MCF 10A (cell line): ENCODE measurements at places on chromosomes 1 and 21.

DNA sequence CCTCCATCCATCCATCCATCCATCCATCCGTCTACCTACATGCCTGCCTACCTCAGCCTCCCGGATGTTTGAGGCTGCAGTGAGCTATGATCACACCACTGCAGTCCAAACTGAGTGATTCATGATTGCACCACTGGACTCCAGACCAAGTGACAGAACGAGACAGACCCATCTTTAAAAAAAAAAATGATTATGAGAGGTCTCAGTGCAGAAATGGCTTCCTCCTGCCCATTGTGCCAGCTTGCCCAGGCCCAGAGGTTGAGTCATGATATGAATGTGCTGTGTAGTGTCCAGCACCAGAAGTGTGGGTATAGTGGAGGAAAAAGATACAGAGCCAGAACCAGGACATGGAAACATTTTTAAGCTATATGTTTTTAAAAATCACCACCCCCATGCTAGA lies 149.9 kb downstream of the KIF26B start:
- no peaks in the 10 kb centered on the region for H3K36me3 ChIP-seq
- no peak overlapping the region for H3K4me3 ChIP-seq
- no peak overlapping the region for H3K27ac ChIP-seq
- DNase-seq, result peak; percentile 34

- DNase-seq, result no peak
- no peak overlapping the region for H3K4me3 ChIP-seq
- no peaks in the 10 kb centered on the region for H3K36me3 ChIP-seq
- H3K4me1 ChIP-seq, result peaks cover 13% of the 10 kb centered on the region
- no peaks in the 10 kb centered on the region for H3K27me3 ChIP-seq
Measured at GRCh38 chr1:201682964-201683363, 144.0 kb downstream of the NAV1 start.

DNA sequence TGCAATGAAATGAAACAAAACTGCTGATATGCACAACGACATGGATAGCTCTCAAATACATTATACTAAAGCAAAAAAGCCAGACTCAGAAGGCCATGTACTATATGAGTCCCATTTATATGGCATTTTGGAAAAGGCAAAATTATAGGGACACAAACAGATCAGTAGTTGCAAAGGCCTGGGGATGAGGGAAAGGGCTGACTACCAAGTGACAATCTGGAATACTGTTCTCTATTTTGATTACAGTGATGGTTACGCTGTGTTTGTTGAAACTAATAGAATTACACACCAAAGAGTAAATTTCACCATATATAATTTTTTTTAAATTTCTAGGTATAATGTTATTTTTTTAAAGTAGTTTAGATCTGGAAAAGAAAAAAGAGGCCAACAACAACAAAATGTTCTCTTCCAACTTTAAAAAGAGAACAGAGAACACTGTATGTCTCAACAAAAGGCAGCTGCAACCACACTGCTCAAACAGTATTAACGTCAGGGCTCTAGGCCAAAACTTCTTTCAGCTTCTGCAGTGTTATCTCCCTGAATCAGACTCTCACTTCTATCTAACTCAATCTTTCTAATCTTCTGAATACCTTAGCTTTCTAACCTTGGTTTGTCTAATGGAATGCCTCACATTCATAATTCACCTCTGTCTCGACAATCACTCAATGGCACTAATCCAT lies 75.8 kb downstream of the FOXJ3 start:
- peak overlapping the region; percentile 6 for H3K27ac ChIP-seq
- DNase-seq, result no peak
- H3K4me3 ChIP-seq, result no peak overlapping the region
- H3K36me3 ChIP-seq, result peaks cover 17% of the 10 kb centered on the region

GRCh38 chr1:20099533-20099932 lies 19.8 kb downstream of the PLA2G2D start:
- H3K27ac ChIP-seq, result no peak overlapping the region
- H3K4me3 ChIP-seq, result no peak overlapping the region
- H3K36me3 ChIP-seq, result no peaks in the 10 kb centered on the region
- peaks cover 12% of the 10 kb centered on the region for H3K4me1 ChIP-seq

GRCh38 chr1:165452336-165453130 lies 7.6 kb upstream of the RXRG start:
- DNase-seq, result no peak
- no peak overlapping the region for H3K27ac ChIP-seq
- no peaks in the 10 kb centered on the region for H3K4me1 ChIP-seq
- no peak overlapping the region for H3K4me3 ChIP-seq
- no peaks in the 10 kb centered on the region for H3K36me3 ChIP-seq

- no peak overlapping the region for H3K4me3 ChIP-seq
- peaks cover 7% of the 10 kb centered on the region for H3K4me1 ChIP-seq
- no peaks in the 10 kb centered on the region for H3K27me3 ChIP-seq
- H3K27ac ChIP-seq, result no peak overlapping the region
Measured at GRCh38 chr21:29704719-29705118, 235.1 kb downstream of the GRIK1 start.

DNA sequence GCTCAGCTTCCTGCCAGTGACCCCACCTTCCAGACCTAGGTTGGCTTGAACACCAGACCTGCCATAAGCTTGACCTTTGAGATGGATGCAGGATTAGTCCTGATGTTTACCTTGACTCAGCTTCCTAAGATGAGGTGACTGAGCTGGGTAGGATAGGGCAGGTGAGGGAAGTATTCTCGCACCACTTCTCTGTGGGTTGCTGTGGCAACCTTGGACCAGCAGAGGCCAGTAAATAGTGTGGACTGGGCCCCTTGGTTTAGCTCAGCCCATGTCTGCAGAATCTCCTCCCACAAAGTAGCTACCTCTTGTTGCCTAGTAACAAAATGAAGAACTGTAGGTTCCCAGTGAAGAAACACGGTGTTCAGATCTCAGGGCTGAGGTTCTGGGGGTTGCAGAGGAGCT lies 8.4 kb downstream of the RPS6KA1 start:
- peaks cover 34% of the 10 kb centered on the region for H3K36me3 ChIP-seq
- H3K27ac ChIP-seq, result no peak overlapping the region

GRCh38 chr1:204228896-204229295 lies 15.1 kb upstream of the GOLT1A start:
- peaks cover 18% of the 10 kb centered on the region for H3K4me1 ChIP-seq
- no peaks in the 10 kb centered on the region for H3K27me3 ChIP-seq

DNA sequence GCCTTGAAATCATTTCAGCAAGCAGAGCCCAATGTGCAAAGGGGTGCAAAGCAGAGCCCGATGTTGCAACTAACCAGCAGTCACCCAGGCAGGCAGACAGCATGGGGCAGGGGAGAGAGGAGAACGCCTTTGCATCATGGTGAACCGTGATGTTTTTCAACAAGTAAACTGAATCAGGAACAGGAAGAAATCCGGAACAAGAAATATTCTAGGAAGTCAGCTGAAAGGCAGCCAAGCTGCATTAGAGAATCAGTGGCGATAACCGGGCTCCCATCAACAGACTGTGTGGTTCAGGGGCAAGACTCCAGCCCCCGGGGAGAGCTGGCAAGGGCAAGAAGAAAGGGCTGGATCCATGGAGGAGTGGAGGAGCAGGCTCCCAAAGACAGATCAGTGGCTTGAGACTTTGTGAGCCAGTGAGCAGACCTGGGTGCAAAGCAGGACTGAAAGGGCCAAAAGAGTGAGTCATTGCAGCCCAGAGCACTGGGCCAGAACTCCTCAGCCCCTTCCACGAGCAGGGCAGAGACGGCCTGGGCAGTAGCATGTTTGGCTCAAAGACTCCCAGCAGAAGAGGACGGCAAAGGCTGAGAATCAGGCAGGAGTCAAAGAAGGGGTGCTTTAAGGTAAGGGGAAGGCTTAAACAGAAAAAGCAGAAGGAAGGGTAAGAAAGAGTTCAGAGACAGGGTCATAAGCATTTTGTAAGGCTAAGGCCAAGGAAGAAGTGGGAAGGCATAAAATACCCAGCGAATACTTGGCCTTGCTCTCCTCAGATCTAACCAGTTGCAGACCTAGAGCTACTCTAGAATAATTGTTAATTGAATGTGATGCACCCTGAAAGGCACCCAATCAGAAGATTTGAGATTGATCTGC lies 155.0 kb downstream of the SETD4 start:
- DNase-seq, result peak; percentile 16
- peak overlapping the region; percentile 2 for H3K27ac ChIP-seq
- peaks cover 11% of the 10 kb centered on the region for H3K4me1 ChIP-seq
- H3K36me3 ChIP-seq, result no peaks in the 10 kb centered on the region

DNA sequence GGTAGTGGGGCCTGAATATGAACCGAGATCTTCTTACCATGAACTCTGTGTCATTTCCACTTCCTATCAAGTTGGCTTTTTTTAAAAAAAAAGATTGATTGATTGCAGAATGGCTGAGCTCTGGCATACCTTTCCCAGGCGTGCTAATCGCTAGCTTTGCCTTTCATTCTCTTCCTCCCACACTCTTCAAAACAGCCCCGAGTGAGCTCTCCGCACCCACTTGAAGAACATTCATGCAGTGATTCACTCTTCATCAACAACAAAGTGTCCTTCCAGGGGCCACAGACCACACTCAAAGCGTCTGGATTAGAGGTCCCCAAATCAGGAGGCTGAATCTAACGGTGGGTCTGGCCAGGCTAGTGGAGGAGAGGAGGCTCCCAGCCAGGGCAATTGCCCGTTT lies 96.3 kb upstream of the GALNT2 start:
- H3K27me3 ChIP-seq, result peaks cover 29% of the 10 kb centered on the region
- no peaks in the 10 kb centered on the region for H3K36me3 ChIP-seq
- no peak overlapping the region for H3K4me3 ChIP-seq
- no peaks in the 10 kb centered on the region for H3K4me1 ChIP-seq
- no peak for DNase-seq

- no peak overlapping the region for H3K4me3 ChIP-seq
- H3K36me3 ChIP-seq, result no peaks in the 10 kb centered on the region
- no peaks in the 10 kb centered on the region for H3K4me1 ChIP-seq
Measured at GRCh38 chr1:117851687-117852086, 77.7 kb downstream of the GDAP2 start.

GRCh38 chr1:206769304-206769731 lies 1.3 kb upstream of the IL19 start:
- H3K27ac ChIP-seq, result no peak overlapping the region
- DNase-seq, result no peak
- H3K4me1 ChIP-seq, result no peaks in the 10 kb centered on the region
- no peak overlapping the region for H3K4me3 ChIP-seq
- H3K36me3 ChIP-seq, result no peaks in the 10 kb centered on the region
- peaks cover 42% of the 10 kb centered on the region for H3K27me3 ChIP-seq

GRCh38 chr1:83999316-83999819 lies 436 bp upstream of the TTLL7 start:
- DNase-seq, result peak; percentile 76
- H3K36me3 ChIP-seq, result no peaks in the 10 kb centered on the region
- no peaks in the 10 kb centered on the region for H3K27me3 ChIP-seq
- peak overlapping the region; percentile 79 for H3K4me3 ChIP-seq

GRCh38 chr1:219294251-219294650 lies 120.6 kb downstream of the LYPLAL1 start:
- no peaks in the 10 kb centered on the region for H3K36me3 ChIP-seq
- H3K4me3 ChIP-seq, result no peak overlapping the region
- no peak for DNase-seq
- peaks cover 92% of the 10 kb centered on the region for H3K27me3 ChIP-seq
- no peaks in the 10 kb centered on the region for H3K4me1 ChIP-seq
- no peak overlapping the region for H3K27ac ChIP-seq

DNA sequence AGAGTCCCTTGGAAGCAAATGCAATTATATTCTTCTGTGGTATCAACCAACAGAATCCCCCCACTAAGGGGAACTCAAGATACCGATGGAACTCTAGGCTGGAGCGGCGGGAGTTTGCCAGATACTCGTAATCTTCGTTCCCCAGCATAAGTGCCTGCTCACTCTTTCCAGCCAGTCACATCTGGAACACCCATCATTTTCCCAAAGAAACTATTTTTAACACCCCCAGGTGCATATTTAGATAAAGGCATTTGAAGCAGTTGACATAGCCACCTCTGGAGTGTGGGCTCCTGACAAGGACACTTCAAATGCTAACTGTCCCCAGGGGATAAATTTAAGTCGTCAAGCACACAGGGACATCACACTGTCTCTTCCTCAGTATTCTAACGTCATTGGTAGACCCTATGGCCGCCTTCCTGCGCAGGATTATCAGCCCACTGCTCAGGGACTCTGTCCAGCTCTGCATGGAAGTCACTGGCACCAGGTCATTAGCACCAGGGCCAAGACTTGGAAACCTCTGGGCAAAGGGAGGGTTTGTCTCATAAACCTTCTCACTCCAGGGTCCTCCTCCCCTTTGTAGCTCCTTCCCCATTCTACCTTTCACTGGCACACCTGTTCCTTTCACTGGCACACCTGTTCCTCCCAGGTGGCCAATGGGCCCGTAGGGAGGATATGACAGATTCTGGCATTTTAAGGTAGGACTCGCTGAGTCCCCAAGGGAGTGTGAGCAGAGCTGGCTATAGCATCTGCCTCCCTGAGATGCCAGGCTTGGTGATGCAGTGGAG lies 48.8 kb downstream of the H3-3A start:
- no peak overlapping the region for H3K27ac ChIP-seq
- H3K4me1 ChIP-seq, result peaks cover 18% of the 10 kb centered on the region
- H3K4me3 ChIP-seq, result peak overlapping the region; percentile 83
- H3K27me3 ChIP-seq, result no peaks in the 10 kb centered on the region

DNA sequence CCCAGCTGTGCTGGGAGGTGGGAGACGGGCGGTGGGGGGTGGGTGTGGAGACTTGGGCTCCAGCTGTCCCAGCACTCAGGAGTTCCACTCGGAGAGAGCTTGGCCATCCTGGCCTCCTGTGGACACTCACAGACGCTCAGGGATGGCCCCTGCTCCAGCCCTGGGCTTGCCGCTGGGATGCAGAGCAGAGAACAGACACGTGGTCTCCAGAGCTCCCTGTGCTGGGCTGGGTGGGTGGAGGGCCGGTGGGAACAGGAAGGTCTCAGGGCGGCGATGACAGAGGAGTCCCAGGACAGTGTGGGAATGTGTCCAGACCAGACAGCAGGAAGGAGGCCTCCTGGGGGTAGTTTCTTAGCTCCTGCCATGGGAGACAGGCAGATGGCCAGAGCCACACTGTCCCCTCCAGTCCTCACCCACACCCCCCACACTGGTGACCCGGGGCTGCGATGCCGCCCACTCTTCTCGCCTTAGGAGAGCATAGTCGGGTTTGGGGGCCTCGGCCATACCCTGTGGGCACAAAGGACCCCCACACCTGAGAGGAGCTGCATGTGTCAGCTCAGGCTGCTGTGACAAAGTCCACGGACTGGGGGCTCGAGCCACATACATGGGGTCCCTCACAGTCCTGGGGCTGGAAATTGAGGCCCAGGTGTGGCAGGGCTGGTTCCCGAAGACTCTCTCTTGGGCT lies 2.0 kb downstream of the KRTAP10-9 start:
- peaks cover 8% of the 10 kb centered on the region for H3K27me3 ChIP-seq
- H3K27ac ChIP-seq, result no peak overlapping the region
- H3K36me3 ChIP-seq, result no peaks in the 10 kb centered on the region
- no peak overlapping the region for H3K4me3 ChIP-seq
- H3K4me1 ChIP-seq, result no peaks in the 10 kb centered on the region
- DNase-seq, result no peak
